Activated CD4-positive, alpha-beta memory T cell treated with anti-CD3 and anti-CD28 coated beads, Interleukin-2, amount 10 ng/mL, durations not matched to agents 7 days and 5 days (primary cell): ENCODE measurements at places on chromosomes 1 and 21. TPM values are rescaled to one million over a fixed set of nuclear protein-coding genes. Genes with fewer than 3 reads are reported as not detected.

NUP210L gene
- total RNA-seq: 0.05 TPM

TSPEAR gene
- total RNA-seq: not detected

CELA3B gene
- total RNA-seq: not detected

RAB4A gene
- total RNA-seq: 38.0 TPM

SLC26A9 gene
- not detected for total RNA-seq

ST6GALNAC5 gene
- total RNA-seq: not detected

ZDHHC18 gene
- 76.3 TPM for total RNA-seq

PPFIA4 gene
- total RNA-seq: 29.3 TPM

ABCB10 gene
- 31.1 TPM for total RNA-seq

TMEM61 gene
- total RNA-seq: not detected

ITGB2 gene
- total RNA-seq: 642 TPM

SPATA21 gene
- total RNA-seq: not detected

PIGR gene
- total RNA-seq: not detected

SEMA4A gene
- total RNA-seq: 20.8 TPM

CELA2A gene
- not detected for total RNA-seq

BCL2L15 gene
- 2.9 TPM for total RNA-seq
